ENCODE measurements at places on chromosomes 12 and 14. TPM values are rescaled to one million over a fixed set of nuclear protein-coding genes. Genes with fewer than 3 reads are reported as not detected.

Gene NOXRED1
- total RNA-seq = not detected

Gene RTN1
- 2.9 TPM for total RNA-seq

Gene MIP
- not detected for total RNA-seq

Gene CLEC1B
- total RNA-seq = not detected

Gene YLPM1
- 31.0 TPM for total RNA-seq

Gene PLEKHG7
- total RNA-seq = not detected

Gene PMEL
- total RNA-seq = not detected

Gene TMEM52B
- not detected for total RNA-seq

Gene TRMT61A
- total RNA-seq = 37.5 TPM

Gene GALNT16
- 12.5 TPM for total RNA-seq

Gene SMCO2
- total RNA-seq = not detected

Gene RND1
- total RNA-seq = 0.32 TPM

Gene CAPS2
- total RNA-seq = 11.3 TPM

Gene RILPL1
- total RNA-seq = 54.4 TPM

Gene DPPA3
- total RNA-seq = not detected

Gene ANKS1B
- total RNA-seq = 28.7 TPM

Gene RDH16
- total RNA-seq = not detected

Gene CBX5
- 39.2 TPM for total RNA-seq

Gene SLCO1B1
- not detected for total RNA-seq

Gene C14orf93
- total RNA-seq = 8.8 TPM

Gene FGF23
- not detected for total RNA-seq

Gene AMN
- total RNA-seq = 0.11 TPM

Gene DTX3
- 42.2 TPM for total RNA-seq

Gene PLCZ1
- not detected for total RNA-seq

Gene TAS2R9
- not detected for total RNA-seq

Gene SYNDIG1L
- total RNA-seq = not detected

Gene CLEC2B
- total RNA-seq = 5.6 TPM

Gene SPX
- total RNA-seq = 0.40 TPM

Data from esophagus muscularis mucosa (tissue), 4 donors.